ENCODE measurements at places on chromosomes 4 and X. TPM values are rescaled to one million over a fixed set of nuclear protein-coding genes. Genes with fewer than 3 reads are reported as not detected.

DNA sequence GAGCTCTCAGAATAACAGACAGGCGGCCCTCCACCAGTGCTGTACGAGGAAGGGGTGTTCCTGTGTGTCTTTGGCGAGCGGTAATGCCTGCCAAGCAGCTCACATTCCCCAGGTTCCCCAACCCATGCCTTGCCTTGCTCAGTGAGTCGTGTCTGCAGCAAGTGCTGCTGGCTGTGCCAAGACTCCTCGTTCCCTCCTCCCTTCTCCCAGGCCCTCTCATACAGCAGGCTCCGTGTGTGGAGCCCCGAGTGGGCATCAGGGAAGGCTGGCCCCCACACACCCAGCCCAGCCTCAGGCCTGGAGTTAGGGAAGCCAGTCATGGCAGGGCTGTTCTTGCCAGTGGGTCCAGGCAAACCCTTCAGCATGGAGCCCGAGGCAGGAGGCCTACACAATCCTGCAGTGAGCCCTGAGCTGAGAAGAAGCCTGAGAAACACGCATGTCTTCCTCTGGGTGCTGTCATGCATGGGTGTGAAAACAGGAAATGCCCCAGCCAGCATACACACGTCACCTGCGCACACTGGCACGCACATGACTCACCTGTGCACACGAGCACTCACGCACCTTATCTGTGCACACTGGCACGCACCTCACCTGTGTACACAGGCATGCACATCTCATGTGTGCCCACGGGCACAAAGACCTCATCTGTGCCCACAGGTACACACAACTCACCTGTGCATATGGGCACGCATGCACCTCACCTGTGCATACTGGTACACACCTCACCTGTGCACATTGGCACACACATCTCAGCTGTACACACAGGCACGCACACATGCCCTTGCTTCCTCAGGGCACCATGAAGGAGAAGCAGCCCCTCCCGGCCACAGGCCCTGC is 238.7 kb downstream of the DHRSX start:
- H3K4me1 ChIP-seq = no peaks in the 10 kb centered on the region
- H3K4me3 ChIP-seq = no peak overlapping the region
- DNase-seq = no peak
- H3K36me3 ChIP-seq = peaks cover 10% of the 10 kb centered on the region
- H3K27me3 ChIP-seq = no peaks in the 10 kb centered on the region
- H3K27ac ChIP-seq = no peak overlapping the region

Gene NLRP2B
- total RNA-seq = not detected

Gene SH3RF1
- total RNA-seq = 31.8 TPM

Gene CNGA2
- not detected for total RNA-seq
